Activated T-cell treated with anti-CD3 and anti-CD28 coated beads for 48 hours (primary cell): ENCODE measurements at places on chromosomes 11 and 22.

DNA sequence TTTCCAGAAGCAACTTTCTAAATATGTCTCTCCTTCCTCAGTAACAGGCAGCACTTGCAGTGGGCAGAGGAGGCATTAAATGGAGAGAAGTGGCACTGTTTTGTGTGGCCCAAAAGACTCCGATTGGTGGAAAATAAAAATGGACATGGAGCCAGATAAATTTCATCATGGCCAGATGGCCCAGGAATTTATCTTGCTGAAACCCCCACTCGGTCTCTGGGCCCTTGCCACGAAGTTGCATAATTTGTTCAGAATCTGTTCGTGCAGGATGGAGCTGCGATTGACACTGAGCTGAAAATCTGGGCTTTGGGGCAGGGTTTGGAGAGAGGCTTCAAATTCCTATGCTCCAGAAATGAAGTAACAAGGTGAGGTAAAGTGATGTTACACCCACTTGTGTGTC is 65.5 kb downstream of the C11orf91 start:
- no peak for DNase-seq

GRCh38 chr11:82900277-82901164 is at the start of gene PRCP:
Gene PRCP, minus strand, starts transcription at chr11:82900430. Its CDS starts 28 bp downstream, at chr11:82900402.
- peak; percentile 91 for DNase-seq

DNA sequence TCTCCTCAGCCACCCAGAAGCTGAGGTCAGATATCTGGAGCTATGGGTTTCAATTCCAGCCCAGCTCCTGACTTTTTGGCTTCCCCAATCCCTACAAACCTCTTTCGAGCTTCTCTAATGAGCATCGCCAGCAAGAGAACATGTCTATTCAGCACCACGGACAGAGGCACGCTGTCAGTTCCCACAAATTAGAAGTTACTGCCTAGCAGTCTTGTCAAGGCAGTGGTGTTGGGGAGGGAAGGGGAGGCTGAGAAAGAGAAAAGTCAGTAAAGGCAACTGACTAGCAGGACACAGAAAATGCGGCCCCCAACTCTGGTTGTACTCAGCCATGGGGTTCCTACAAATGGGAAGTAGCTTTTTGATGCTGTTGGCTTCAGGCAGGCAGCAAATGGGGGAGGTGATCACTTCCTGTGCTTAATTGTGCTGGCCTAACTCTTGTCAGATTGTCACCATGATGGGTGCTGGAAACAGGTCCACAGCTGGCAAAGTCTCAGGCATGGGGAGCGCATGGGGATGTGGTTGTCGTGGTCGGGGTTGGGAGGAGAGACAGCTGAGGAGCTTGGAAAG is 205.9 kb downstream of the ST3GAL4 start:
- DNase-seq = no peak

GRCh38 chr11:126630488-126630887 is 275.0 kb downstream of the ST3GAL4 start:
- DNase-seq = no peak

DNA sequence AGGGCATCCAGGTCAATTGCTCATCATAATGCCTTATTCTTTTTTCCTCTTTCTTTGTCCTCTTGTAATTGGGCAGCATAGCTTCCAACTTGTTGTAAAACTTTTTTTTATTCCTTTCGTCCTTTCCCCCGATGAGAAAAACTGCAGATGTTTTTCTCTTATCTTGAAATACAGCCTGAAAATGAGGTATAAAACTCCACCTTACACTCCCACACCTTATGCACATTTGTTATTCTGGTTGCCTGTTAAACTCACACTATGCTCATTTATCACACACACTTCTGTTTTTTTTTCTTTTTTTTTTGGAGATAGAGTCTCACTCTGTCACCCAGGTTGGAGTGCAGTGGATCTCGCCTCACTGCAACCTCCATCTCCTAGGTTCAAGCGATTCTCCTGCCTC is 1.9 kb upstream of the OR51A2 start:
- no peak for DNase-seq

- peak; percentile 41 for DNase-seq
Observed at GRCh38 chr22:31829505-31829904, 75.7 kb downstream of the DEPDC5 start.

DNA sequence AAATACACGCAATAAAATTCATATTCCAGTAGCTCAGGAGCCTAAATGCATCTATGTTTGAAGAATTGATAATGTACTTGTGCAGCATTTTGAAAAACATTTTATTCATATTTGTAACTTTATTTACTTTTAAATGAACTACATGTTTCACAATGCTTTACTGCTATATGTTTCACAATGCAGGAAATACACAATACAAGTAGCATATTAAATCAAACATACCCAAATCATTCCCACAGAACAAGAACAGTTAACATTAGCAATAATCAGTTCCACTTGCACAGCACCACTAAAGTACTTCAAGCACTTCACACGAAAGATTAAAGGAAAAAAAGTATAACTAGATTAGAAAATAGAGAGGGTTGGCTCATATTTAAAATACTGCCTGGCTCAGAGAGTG is 343.6 kb upstream of the CCDC90B start:
- no peak for DNase-seq
